Large intestine (tissue), 12 donors: ENCODE measurements at places on chromosomes 3 and 15.

- DNase-seq: no peak
Observed at GRCh38 chr3:45711931-45712330, 22.7 kb downstream of the SACM1L start.

- peak; percentile 38 for DNase-seq
Observed at GRCh38 chr15:57667171-57667849, 39.2 kb upstream of the POLR2M start.

GRCh38 chr15:69602921-69603320, 150.3 kb downstream of the RPLP1 start:
- no peak for DNase-seq

GRCh38 chr3:51691949-51692348, 14.9 kb upstream of the GRM2 start:
- no peak for DNase-seq

DNA sequence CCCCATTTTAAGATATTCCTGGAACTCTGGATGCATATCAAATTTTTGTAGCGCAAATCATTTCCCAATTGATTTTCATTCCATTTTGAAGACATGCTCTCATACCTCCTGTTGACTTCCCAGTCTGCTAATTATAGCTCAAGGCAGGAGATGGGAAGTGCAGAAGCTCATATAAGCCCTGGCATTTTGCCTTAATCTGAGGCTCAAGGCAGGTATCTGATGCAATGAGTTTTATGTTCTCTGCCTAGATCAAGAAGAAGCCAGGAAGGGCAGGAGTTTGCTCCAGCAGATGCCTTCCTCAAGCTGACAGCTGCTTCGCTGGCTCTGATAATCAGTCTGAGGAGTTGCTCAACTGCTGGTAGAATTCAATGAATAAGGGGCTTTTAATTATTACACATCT, 65.6 kb upstream of the NEDD4 start:
- DNase-seq: no peak

- DNase-seq: no peak
Observed at GRCh38 chr15:84398763-84399701, 163.5 kb downstream of the GOLGA6L4 start.

GRCh38 chr15:67158367-67158766, 93.0 kb downstream of the SMAD3 start:
- DNase-seq: no peak

DNA sequence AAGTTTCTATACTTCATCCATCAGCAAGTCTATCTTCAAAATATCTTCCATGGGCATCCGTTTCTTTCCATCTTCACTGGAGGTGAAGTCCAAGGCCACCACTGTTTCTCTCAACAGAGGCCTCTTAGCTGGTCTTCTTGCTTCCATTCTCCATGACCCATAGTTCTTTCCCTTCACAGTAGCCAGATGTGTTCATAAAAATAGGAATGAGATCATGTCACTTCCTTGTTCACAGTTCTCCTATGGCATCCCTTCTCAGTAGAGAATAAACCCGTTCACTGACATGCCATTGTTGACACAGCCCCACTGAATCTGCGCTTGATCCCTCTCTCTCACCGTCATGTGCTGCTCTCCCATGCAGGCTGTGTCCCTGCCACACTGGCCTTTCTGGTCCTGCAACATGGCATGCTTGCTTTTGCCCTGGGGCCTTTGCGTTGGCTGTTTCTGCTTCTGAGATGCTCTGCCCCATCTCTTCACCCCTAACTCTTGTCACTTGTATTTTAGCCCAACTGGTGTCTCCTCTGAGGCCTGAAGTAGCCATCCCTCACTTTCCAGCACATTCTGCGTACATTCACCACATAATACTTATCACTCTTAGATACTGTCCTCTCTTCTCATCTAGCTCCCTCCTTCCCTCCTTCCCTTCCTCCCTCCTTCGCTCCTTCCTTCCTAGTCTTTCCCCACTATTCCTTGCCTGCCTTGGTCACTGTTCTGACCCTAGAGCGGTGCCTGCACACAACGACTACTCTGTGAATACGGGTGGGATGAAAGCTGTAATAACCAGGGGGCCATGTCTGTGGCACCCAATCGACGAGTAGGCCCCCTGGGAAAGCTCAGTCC, 42.0 kb downstream of the STARD5 start:
- no peak for DNase-seq

DNA sequence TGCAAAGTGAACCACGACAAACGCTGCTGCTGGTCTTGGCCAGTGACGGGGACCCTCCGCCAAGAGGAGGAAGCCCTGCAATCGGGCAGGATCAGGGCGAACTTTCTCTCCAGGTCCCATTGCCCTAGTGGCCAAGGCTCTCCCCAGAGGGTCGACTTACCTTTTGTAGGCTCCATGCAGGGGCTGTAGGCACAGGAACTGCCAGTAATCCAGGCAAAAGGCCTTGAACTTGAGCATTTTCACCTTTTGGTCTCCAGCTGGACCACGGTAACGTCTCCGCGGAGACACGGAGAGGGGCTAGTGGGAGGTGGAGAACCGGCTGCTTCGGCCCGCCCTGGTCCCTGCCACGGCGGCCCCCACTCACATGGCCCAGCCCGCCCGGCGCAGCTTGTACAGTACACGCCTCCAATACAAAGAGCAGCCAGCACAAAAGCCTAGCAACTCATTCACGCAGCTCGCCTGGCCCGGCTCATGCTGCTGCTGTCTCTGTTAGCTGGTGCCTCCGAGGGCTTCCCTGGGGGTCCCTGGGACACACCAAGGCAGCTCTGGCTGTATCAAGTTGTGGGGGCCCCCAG, 31.0 kb downstream of the IQSEC1 start:
- DNase-seq: no peak

DNA sequence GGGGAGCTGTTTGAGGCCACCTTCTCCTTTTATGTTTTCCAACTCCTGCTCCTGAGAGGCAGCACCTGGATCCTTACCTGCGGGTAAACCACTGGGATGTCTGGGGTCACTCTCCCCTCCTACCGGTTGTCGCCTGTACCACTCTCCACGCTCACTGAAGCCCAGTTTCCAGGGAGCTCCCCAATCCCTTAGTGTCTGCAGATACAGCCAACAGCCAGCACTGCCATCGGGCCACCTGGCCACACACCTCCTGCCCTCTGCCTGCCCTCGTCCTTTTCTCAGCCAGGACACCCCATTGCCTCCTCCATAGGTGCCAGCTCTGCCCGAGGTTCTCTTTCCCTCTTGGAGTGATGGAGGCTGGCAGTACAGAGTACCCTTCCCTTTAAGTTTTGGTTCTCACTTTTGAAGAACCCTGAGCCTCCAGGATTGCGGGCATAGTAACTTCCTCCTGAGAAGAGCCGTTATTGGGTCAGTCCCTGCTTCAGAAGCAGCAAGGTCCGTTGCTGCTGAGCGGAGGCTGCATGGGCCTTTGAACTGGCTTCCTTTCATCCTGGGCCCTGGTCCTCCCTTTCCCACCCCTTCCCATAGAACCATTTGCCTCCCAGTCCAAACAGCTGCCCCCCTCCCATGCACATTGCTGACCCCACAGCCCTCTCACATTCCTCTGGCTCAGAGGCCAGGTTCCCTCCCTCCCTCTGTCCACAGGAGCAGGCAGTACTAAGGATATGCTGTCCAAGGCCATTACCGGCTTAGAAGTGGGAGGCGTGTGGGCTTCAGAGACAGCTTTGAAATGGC, 30.9 kb downstream of the ARNT2 start:
- DNase-seq: no peak

- DNase-seq: no peak
Observed at GRCh38 chr3:149271669-149272068, 50.0 kb upstream of the CP start.

DNA sequence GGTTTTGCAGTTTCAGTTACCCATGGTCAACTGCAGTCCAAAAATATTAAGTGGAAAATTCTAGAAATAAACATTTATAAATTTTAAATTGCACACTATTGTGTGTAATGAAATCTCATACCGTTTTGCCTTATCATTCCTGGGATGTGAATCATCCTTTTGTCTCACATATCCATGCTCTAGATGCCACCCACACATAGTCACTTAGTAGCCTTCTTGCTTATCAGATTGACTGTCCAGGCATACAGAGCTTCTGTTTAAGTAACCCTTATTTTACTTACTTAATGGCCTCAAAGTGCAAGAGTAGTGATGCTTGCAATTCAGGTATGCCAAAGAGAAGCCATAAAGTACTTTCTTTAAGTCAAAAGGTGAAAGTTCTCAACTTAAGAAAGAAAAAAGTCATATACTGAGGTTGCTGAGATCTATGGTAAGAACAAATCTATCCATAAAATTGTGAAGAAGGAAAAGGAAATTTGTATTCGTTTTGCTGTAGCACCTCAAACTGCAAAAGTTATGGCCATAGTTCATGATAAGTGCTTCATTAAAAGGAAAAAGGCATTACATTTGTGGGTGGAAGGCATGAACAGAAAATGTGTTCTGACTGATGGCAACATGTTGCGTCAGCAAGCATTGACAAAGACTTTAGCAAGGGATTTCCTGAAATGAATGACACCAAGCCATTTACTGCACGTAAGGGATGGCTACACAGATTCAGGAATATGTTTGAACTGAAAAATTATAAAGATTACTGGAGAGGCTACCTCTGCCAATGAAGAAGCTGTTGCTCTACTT, 43.8 kb downstream of the SPATA16 start:
- DNase-seq: no peak

DNA sequence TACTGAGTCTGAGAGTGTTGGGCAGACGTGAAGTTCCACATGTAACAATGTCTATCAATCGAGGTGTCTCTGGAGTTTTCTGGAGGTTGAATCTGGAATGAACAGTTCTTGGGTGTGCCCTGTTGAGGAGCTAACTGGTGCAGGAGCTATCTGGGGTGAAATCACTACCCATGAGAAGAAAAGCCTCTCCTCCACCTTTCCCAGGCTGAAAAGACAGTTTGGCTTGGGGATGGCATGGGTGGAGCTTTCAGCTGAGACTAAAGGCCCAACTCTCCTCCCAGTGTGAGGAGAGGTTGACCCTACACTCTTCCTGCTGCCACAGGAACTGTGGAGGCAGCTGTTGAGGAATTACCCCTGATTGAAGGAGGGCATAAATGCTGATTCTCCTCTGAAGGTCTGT, 54.4 kb upstream of the LRRFIP2 start:
- DNase-seq: peak; percentile 67

GRCh38 chr15:43514241-43515057, 3.0 kb upstream of the MAP1A start:
- DNase-seq: no peak

- DNase-seq: no peak
Observed at GRCh38 chr3:188944108-188944507, 227.7 kb upstream of the TPRG1 start.

GRCh38 chr3:62373714-62374333, 474 bp upstream of the FEZF2 start:
- no peak for DNase-seq

DNA sequence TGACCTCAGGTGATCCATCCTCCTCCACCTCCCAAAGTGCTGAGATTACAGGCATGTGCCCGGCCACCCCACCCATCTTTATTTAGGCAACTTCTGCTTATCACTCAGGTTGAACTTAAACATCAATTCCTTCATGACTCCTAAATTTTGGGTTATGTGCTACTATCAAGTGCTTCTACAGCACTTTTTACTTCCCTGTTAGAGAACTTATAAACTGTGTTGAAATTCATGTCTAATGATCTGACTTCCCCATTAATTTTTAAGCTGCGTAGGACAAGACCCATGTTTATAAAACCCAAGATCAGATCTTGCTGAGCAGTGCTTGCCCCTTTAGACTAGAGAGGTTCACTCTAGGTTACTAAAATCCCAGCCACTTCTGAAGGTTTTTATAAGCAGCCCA, 266.2 kb upstream of the TPRG1 start:
- no peak for DNase-seq

DNA sequence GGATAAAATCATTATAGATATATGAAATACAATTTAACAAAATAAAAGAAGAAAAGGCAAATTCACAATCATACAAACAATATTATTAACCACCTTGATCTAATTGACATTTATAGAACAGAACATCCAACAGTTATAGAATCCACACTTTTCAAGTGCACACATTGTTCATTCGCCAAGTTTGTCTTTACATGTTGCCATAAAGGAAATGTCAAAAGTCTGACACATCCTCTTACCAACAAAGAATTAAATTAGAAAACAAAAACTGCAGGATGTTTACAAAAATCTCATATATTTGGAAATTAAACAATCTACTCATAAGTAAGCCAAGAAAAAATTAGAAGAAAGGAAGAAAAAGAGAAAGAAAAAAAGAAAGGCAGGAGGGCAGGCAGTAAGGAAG, 909.2 kb upstream of the EPHA6 start:
- DNase-seq: no peak

DNA sequence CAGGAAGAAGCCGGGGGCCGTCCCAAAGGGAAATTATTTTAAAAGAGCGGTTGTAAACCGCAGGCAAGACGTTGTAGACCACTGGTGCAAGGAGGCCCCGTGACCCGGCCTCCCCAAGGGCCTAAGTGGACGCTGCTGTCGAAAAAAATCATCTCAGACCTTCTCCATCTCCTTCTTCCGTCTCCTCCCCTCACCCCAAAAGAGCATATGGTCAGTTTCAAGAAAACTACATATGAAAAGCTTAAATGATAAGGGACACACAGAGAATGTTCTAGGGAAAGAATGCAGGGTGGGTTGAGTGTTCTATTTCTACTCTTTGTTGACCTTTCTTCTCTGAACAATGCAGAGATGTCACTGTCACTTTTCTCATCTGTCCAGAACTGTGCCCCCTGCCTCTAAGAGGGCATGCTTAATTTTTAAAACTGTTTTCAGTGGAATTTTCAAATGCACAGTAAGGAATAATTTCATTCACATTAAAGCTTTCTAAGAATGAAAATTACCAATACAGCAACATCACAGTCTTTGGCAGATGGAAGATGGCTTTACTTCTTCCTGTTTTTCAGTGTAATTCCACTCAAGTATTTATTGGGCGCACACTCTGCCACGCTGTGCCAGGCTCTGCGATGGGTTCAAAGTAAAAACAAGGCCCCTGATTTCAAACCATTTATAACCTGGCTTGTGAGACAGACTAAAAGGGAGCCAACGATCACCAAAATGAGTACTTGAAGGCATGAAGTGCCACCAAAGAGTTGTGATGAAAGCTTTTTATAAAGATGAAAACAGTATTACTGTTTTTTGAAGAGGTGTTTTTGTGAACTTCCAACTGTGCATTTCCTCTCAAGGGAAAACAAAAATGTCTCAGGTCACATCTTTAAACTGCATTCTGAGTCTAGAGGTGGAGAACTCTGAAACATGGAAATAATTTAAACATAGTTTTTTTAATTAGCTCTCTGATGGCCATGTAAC, 891 bp upstream of the TOP2B start:
- DNase-seq: no peak

DNA sequence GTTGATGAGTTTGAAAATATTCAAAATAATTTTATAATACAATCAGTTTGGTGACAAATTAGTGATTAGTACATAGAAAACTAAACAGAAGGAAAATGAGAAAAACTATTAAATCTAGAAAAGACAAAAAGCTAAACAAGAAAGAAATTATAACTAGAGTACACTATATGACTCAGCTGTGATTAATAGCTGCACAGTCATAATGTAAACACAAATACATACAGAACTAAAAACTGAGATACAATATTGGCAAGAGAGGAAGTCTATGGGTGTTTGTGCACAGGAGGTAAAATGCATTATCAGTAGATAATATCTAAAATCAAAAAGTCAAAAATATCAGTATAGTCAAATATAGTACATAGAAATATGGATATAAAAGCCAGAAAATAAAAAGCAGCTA, 80.7 kb upstream of the PCSK6 start:
- DNase-seq: no peak

- DNase-seq: peak; percentile 19
Observed at GRCh38 chr3:63349583-63350573, 71.8 kb downstream of the SYNPR start.

- no peak for DNase-seq
Observed at GRCh38 chr3:34203386-34203785, 405.0 kb downstream of the PDCD6IP start.

GRCh38 chr3:69016901-69017300, 3.4 kb upstream of the EOGT start:
- DNase-seq: no peak
